ENCODE measurements at places on chromosomes 7 and 10.
A peak's percentile ranks its signal among the peaks of the same experiment; 100 is the strongest.

DNA sequence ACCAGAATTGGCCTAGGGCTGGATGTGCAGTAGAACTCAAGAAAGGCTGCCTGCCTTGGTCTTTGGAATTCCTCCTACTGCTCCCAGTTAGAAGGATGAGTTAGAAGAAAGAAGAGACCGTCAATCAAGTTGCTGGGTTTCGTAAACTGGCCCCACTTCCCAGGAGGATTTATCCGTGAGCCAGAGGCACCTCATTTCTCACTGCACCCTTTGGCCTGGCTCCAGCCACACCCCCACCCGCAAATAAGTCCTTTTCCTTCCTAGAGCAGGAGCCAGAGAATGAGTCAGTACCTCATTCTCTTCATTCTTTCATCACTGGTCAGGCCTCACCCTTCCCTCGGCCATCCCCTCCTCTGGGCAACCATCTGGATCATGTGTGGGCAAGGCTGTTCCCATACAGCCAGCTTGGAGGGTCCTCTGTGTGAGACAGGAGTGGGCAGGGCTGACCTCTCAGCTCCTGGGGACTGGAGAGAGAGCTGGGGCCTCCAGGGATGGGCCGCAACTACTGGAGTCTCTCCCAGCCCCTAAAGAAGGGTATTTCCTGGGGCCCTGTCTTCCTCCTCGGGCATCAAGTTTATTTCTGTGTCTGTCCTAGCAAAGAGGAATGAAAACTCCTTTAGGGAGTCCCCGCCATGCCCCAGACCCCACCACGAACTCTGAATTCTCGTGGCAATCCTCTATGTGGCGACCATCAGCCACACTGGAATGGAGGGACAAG is 87.2 kb upstream of the DUSP5 start:
- no peak for DNase-seq

GRCh38 chr10:72274730-72275350 is 1.1 kb downstream of the DDIT4 start:
- peak; percentile 76 for DNase-seq

- DNase-seq = no peak
Measured at GRCh38 chr7:119197877-119198527, 973.5 kb downstream of the ANKRD7 start.

DNA sequence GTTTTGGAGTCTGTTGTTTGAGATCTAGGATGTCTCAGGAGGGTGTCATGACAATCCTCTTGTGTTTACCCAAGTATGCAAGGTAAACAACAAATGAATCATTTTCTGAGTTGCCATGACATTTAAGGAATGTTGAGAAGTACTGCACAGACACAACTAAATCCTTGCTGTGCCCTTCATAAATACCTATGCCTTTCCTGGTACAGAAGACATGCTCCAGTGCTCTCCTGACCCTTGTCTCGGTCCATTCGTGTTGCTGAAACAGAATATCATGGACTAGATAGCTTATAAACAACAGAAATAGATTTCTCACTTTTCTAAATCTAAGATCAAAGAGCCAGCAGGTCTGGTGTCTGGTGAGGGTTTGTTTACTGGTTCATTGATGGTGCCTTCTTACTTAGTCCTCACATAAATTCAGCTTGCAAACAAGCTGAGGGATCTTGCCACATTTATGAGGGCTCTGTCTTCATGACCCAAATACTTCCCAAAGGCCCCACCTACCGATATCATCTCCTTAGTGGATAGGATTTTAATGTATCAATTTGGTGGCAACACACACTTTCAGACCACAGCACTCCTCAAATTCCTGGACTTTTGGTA is 341.8 kb upstream of the SEMA3A start:
- no peak for DNase-seq

DNA sequence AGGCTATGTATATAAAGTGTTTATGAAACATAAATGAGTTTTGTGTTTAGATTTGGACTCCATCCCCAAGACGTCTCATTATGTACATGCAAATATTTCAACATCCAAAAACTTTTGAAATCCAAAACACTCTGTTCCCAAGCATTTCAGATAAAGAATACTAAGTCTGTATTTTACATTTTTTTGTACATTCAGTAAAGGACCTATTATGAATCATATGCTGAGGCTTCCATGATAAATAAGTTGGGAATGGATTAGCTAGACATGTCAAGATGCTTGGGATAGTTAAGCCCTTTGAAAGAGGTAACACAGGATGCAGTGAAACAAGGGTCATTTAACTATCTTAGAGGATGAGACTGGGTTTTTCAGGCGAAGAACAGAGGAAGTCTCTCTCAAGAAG is 262.9 kb downstream of the SNX13 start:
- no peak for DNase-seq

- DNase-seq = no peak
Measured at GRCh38 chr10:113239566-113240350, 289.7 kb downstream of the TCF7L2 start.

DNA sequence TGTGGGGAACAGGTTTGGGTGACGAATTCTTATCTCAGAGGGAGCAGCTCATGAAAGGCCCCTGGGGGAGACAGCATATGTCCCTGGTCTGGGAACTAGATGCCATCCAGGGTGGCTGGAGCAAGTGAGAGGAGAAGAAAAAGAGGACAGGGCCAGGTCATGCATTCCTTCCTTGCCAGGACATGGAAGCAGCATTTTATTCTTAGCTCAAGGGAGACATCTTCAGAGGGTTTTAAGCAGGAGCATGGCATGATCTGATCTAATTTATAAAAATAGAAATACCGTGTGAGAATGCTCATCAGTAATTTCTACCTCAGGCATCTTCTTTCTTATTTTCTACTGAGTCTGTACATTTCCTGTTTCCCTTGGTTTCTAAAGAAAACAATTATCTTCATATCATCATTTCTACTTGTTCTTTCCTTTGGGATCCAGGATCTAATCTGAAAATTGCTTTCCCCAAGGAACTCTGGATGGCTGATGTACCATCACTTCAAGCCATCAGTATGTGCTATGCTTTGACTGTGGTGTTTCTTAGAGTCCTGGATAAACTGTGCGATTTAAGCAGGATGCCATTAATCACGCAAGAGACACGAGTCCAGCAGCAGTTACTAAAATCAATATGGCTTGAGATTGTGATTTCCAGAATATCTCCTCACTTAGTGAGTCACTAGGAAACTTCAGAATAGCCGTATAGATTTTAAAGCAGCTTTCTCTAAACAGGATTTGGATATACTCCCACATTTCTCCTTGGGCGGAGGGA is 386.2 kb downstream of the GALNT17 start:
- no peak for DNase-seq

- DNase-seq = no peak
Measured at GRCh38 chr7:16975712-16976111, 93.9 kb upstream of the AGR3 start.

GRCh38 chr7:47211519-47211973 is 370.4 kb downstream of the TNS3 start:
- DNase-seq = no peak

- no peak for DNase-seq
Measured at GRCh38 chr10:99809931-99810615, 27.6 kb downstream of the ABCC2 start.

- no peak for DNase-seq
Measured at GRCh38 chr7:27912751-27913150, 172.8 kb downstream of the TAX1BP1 start.

- DNase-seq = no peak
Measured at GRCh38 chr7:104979167-104979841, 34.7 kb upstream of the KMT2E start.

DNA sequence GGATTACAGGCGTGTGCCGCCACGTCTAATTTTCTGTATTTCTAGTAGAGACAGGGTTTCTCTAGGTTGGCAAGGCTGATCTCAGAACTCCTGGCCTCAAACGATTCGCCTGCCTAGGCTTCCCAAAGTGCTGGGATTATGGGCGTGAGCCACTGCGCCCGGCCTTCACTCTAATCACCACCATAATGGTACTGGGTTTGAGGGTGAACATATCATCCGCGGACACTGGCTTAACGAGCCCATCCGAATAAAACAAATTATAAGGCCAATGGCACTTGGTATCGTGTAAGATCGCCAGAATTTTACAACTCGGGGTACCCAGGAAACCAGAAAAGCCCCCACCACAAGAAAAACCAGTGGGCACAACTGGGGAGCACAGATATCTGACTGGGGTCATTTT is 580 bp downstream of the FAM200A start:
- no peak for DNase-seq

DNA sequence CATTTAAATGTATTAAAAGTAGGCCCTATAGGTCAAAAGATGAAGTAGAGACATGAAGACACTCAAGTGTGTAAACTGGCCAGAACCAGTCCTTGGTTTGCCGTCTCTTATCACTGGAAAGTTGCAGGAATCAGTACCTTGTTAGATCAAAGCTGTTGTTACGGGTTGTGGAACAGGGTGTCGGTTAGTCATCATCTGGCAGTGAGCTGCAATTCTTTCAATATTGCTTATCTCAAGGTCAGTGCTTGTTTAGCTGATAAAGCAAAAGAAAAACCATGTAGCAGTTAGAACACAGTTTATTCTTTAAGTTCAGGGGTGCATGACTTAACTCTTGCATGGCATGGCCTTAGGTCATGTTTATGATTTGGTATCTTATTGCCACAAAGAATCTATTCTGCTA is 10.0 kb upstream of the SLC13A1 start:
- DNase-seq = no peak

GRCh38 chr10:35579726-35580422 is 25.3 kb upstream of the GJD4 start:
- no peak for DNase-seq

DNA sequence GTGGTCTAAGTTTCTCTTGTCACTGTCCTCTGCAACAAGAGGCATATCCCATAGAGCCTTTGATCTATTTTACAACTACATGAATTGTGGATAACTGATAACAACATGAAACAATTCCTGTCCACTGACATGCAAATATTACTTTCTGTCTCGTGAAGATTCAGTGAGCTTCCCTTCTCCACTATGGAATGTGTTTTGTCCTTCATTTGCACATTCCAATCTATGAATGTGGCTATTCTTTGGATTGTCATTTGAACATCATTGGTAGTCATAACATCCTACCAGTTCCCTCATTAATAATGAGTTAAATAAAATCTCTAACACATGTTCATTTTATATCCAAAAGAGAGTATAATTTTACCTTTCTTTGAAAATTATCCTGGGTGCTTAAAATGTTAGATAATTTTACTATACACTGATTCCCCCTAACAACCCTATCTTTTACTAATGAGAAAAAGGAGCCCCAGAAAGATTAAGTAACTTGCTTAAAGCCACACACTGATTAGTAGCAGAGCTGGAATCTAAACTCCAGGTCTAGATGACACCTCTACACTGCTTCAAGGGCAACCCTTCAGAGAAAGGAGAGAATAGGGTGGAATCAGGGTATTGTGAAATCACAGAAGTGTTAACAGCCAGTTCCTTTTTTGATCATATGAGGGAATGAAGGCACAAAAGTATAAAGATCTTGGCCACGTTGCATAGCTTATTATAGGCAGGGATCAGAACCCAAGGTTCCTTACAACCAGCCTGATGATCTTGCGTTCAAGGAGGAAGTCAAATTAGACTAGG is 39.1 kb downstream of the PDE1C start:
- DNase-seq = no peak

DNA sequence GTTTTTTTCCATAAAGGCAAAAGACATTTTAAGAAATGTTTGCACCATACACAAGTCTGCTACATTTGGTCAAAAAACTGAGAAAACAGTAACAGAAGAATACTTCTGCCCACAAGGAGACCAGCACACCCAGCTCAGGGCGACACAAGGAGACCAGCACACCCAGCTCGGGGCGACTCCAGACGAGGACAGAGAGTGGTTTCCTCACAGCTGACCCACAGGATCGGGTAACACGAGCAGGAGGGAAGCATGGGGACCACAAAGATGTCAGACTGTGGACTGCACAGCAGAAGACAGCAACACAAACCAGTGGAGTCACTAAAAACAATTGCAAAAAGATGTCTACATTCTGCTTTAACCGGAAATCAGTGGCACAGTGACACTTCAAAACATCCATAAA is 237.6 kb downstream of the DIP2C start:
- no peak for DNase-seq

GRCh38 chr7:154860621-154861375 is 142.1 kb downstream of the PAXIP1 start:
- DNase-seq = no peak

DNA sequence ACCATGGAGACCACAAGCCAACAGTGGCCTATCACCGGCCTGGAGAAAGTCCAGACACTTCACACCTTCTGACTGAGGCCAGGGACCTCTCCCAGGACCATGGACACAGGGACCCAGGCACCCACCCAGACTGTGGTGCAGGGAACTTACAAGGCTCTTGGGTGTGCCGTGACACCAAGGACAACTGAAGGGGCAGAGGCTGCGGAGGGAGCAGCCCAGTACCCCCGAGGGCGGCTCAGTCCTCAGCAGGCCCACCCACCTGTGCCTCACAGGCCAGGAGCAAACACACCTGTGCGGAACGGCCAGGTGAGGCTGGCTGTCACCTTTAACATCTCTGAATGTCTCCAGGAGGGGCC is 182.3 kb downstream of the MAD1L1 start:
- DNase-seq = no peak

DNA sequence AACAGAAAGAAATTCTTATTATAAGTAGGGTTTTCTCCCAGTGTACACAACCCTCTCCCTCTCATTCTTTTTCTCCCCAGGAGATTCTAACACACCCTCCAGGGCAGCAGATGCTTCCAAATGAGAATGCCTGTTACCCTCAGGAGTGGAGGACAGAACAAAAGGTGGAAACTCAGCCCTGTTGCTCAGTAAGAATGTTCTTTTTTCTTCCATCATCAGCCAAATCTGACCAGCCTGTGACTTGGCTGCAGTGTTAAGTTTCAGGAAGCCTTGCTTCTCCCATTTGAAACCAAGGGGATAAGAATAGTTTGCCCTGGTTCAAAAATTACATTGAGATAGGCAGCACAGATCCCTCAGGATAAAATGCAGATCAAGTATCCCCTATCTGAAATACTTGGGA is 77.5 kb upstream of the EEPD1 start:
- no peak for DNase-seq

- no peak for DNase-seq
Measured at GRCh38 chr10:128073890-128074289, 52.3 kb downstream of the MKI67 start.

DNA sequence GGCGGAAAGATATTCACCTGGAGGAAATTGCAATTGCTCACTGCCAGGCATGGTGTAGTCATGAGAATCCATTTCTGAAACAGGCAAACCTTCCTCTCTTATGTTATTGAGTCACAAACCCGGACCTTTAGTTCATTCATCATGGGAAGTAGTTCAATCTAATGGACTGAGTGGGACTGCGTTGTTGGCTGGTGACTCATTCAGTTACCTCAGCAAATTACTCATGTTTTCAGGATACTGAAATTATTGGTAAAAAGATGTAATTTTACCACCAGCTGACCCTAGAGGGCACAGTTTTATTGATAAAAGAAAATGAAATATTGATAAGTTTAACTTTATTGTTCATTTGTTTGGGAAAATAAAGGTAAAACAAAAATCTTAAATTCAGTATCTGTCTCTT is 1194.4 kb upstream of the SORCS1 start:
- DNase-seq = no peak

- no peak for DNase-seq
Measured at GRCh38 chr7:405489-406211, 114.0 kb downstream of the PDGFA start.

DNA sequence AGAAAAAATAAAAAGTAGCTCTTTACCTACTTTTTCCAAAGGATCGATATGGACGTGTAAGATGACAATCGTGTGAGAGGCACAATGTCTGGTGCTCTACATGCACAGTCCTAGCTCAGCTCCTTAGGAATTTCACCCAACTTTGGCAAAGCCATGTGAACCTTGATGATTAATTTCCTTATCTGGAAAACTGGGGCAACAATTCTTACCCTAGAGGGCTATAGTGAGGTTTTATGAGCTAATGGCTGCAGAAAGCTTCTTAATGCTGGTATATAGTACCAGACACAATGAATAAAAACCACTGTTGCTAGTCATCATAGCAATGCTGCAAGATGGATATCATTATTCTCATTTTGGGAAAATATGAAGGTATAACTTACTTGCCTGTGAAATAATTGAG is 202.7 kb downstream of the PARD3 start:
- DNase-seq = no peak

All from stimulated activated CD4-positive, alpha-beta T cell treated with anti-CD3 and anti-CD28 coated beads, Interleukin-1b, Interleukin-23, amount 100 ng/mL, for 48 hours (primary cell).